BJ (cell line): ENCODE measurements at places on chromosomes 16 and 17. TPM values are rescaled to one million over a fixed set of nuclear protein-coding genes. Genes with fewer than 3 reads are reported as not detected.

The CDH1 gene
- polyA plus RNA-seq = 0.16 and 0.26 TPM in 2 replicates

The CCL1 gene
- polyA plus RNA-seq = not detected in 2 replicates

The SBK1 gene
- 0.01 TPM in 1 of 2 replicates, not detected in the other for polyA plus RNA-seq

The MMD gene
- polyA plus RNA-seq = 4.5 and 5.8 TPM in 2 replicates

The RNU2-1 gene
- not detected in 2 replicates for polyA plus RNA-seq

The CCDC200 gene
- polyA plus RNA-seq = not detected in 2 replicates

The CBX8 gene
- 0.32 and 0.47 TPM in 2 replicates for polyA plus RNA-seq

The KRT24 gene
- polyA plus RNA-seq = not detected in 2 replicates

The PARN gene
- 18.5 and 31.9 TPM in 2 replicates for polyA plus RNA-seq

The LGALS9B gene
- not detected in 2 replicates for polyA plus RNA-seq
